ENCODE measurements at places on chromosomes 5 and 9.

DNA sequence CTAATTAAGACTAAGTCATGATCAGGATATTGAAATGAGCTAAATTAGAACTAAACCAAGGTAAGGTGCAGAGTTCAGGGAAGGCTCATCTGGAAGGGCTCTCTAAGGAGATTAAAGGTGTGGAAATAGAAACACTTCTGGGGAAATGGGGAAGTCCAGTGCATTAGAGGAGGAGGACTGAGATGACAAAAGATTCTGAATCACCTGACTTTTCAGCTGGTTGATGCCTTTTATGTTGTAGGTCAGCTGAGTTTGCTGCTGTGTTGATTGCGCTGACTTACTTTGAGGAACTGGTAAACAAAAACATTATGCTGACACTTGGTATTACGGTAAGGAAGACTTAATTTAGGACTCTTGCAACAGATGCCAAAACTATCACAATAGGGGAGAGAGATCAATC, 23.8 kb downstream of the IFNA5 start:
- DNase-seq, result no peak

- peak; percentile 78 for DNase-seq
These were observed 9.6 kb upstream of the TRAF1 start for GRCh38 chr9:120936011-120936763.

DNA sequence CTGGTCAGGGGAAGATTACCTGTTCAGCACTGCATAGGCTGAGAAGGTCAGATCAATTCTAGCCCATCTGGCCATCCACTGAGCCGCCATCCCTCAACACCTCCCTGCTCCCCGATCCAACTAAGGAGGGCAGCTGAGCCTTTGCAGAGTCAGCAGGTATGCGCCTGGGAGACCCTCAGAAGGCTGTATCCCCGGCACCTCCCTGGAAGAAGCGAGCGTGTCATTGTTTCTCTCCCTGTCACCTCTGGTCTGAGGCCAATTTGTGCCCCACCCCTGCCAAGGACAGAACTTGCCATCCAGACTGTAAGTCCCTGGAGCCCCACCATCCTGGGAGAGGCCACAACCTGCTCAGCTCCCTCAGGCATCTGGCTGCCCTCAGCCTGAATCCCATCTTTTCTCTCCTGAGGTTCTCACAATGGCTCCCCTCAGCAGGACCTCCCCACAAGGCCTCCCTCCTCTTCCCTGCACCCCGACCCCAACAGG, 2.6 kb downstream of the CLTB start:
- no peak for DNase-seq

- no peak for DNase-seq
These were observed 588.8 kb downstream of the BNC2 start for GRCh38 chr9:16281707-16282106.

GRCh38 chr9:37575001-37575400, 1.2 kb downstream of the FBXO10 start:
- DNase-seq, result no peak

GRCh38 chr9:113644321-113644720, 180.8 kb downstream of the RGS3 start:
- DNase-seq, result no peak

DNA sequence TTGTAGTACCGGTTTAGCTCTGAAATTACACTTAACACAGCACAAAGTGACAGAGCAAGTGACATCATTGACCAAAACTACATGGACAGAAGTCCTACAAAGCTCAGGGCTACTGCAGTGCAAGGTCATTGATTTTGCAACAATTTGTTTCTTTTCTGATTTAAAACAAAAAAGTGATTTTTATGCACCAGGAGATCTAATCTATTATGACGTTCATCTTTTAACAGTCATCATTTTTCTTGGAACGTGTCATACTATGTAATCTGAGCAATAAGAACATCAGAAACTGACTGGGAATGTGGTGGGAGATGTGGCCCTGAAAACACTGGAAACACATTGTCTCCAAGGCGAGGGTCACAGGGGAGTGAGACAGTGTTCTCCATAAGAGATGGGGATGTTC, 17.4 kb upstream of the ZFAND5 start:
- no peak for DNase-seq

DNA sequence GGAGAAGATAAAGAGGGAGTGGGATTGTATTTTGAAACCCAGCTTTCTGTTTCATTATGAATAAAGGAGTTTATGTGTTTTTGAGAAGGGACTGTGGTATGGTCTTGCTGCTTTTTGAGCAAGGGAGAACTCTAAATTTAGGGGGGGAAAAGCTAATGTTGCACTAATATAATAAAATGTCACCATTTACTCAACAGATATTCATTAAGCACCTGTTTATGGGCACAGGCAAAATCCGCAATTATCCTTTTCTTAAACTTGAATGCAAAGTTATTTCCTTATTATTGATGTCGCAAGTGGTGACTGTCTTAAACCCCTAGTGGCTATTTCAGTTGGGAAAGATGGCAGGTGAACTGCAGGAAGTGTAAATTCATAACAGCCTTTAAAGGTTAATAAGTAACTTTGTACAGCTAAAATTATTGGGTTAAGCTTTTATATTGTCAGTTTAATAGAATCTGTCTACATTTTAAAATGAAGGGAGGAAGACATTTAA, 1.5 kb downstream of the CDC42SE2 start:
- DNase-seq, result no peak

- no peak for DNase-seq
These were observed 13.9 kb downstream of the DYNC2I2 start for GRCh38 chr9:128642675-128643245.

GRCh38 chr5:181222630-181223057, 437 bp upstream of the TRIM41 start:
- DNase-seq, result no peak

- DNase-seq, result no peak
These were observed 37.1 kb downstream of the BARX1 start for GRCh38 chr9:93918061-93918460.

GRCh38 chr9:16543686-16544085, 326.8 kb downstream of the BNC2 start:
- DNase-seq, result no peak

- DNase-seq, result no peak
These were observed 108.3 kb upstream of the LHFPL2 start for GRCh38 chr5:78756858-78757257.

GRCh38 chr9:101477214-101477613, 41.6 kb upstream of the ALDOB start:
- no peak for DNase-seq

GRCh38 chr5:36680066-36680465, 73.7 kb downstream of the SLC1A3 start:
- DNase-seq, result no peak

Measured in keratinocyte (primary cell).